AG04450 (cell line): ENCODE measurements at places on chromosomes 1 and 21.

DNA sequence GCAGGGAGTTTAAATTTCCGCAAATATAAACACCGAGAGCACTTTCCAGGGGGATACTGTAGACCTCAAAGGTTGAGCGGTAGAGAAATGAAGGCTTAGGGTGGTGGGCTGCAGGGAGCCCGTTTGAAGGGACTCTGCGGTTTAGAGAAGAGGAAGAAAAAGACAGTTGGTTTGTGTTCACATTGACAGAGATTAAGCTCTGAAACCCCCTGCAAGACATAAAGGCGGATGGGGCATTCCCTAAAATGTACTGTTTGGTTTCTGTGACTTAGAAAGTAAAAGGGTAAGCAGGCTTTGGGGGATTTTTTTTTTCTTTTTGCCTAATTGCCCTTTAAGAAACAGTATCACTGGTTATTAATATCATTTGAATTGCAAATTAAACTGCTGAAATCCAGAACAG is 1.3 kb downstream of the KAZN start:
- no peak for DNase-seq

DNA sequence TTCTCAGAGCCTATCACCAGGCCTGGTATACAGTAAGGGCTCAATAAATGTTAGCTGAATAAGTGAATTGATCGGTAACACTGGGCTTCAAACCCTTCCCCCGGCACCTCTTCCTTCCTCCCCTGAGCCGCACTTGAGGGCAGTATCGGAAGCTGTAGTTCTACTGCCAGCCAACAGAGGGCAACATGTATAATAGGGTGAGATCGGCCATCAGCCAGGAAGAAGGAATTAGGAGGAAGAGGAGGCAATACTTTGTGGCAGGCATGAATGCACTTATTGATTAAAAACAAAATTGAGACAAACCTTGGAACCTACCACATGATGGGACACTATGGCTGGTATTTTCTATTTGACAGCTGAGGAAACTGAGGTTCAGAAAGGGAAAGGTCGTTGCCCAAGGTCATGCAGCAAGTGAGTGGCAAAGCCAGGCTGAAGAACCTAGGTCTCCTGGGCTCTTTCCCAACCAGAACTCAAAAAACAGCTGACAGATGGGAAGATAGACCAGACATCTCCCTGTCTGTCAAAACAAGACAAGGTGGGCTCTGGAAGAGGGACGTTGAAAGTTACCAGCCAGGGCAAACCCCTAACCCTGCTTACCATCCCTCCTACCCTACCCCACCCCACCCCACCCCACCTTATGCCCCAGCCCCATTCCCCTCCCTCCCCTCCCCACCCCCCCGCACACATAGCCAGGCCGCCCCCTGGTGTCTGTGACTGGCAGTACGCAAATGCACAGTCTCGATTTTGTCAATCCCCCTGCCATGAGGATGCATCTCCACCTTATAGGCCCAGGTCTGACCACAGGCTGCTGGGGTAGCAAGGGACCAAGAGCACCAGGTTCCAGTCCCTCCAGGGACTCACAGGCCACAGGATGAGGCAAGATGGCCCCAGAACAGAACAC is 107.3 kb upstream of the RUNX3 start:
- no peak for DNase-seq

GRCh38 chr21:32545948-32546441 is 39.3 kb downstream of the TCP10L start:
- no peak for DNase-seq

GRCh38 chr1:26949266-26949925 is 10.9 kb downstream of the KDF1 start:
- no peak for DNase-seq

DNA sequence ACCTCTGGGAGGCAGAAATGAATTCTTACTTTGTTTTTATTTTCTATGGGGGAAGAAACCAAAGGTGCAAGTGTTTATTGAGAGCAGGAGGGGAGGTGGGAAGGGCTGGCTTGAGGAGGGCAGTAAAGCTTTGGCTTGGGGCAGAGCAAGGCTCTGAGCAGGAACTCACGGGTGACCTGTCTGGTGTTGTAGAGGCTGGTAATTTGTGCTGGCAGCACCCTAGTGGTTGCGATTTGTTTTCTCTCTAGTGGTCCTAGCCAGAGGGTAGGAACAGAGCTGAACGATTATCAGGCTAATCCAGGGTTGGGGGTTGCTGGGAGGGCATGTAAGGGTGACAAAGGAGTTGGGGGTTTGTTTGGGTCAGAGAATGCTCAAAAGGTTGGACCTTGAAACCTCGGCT is 16.6 kb downstream of the TMCC2 start:
- DNase-seq, result no peak

DNA sequence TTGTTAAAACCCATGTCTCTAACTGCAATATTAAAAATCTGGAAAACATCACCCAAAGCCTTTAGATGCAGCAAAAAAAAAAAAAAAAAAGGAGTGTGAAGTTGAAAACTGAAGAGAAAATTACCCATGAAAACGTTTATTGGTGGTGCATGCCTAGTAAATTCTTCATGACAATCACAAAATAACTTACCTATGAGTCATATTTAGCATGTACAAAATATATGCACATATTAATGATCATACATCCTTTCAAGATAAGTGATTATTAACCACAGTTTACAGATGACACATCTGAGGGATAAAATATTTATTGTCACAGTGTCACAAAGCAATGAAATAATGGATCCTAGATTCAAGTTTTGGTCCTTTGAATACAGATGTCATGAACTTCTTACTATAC is 505.2 kb upstream of the NR5A2 start:
- no peak for DNase-seq

GRCh38 chr21:15486460-15487195 is 243.2 kb upstream of the USP25 start:
- DNase-seq, result no peak

DNA sequence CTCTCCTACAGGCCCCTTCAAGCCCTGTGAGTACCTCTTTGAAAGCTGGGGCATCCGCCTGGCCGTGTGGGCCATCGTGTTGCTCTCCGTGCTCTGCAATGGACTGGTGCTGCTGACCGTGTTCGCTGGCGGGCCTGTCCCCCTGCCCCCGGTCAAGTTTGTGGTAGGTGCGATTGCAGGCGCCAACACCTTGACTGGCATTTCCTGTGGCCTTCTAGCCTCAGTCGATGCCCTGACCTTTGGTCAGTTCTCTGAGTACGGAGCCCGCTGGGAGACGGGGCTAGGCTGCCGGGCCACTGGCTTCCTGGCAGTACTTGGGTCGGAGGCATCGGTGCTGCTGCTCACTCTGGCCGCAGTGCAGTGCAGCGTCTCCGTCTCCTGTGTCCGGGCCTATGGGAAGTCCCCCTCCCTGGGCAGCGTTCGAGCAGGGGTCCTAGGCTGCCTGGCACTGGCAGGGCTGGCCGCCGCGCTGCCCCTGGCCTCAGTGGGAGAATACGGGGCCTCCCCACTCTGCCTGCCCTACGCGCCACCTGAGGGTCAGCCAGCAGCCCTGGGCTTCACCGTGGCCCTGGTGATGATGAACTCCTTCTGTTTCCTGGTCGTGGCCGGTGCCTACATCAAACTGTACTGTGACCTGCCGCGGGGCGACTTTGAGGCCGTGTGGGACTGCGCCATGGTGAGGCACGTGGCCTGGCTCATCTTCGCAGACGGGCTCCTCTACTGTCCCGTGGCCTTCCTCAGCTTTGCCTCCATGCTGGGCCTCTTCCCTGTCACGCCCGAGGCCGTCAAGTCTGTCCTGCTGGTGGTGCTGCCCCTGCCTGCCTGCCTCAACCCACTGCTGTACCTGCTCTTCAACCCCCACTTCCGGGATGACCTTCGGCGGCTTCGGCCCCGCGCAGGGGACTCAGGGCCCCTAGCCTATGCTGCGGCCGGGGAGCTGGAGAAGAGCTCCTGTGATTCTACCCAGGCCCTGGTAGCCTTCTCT is 23.5 kb downstream of the UBE2T start:
- DNase-seq, result no peak

DNA sequence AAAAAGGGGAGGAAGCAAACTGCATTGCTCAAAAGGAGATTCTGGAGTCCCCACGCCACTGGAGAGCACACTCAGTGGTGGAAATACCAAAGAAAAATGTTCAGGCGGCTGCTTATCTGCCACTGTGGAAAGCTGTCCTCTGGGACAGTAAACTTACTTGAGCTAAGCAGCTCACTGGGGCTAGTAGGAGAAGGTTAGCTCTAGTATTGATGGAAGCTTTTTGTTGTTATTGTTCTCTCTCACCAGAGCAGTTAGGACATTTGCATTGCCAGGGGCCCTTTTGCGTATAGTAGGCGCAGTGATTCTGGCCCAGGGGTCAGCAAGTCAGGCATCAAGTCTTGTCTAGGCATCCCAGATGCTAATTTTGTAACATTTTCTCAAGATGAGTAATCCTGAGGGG is 15.6 kb downstream of the BACE2 start:
- DNase-seq, result no peak

- no peak for DNase-seq
These were observed 31.0 kb upstream of the VWA5B1 start for GRCh38 chr1:20259646-20260045.

GRCh38 chr1:46537651-46538050 is 13.8 kb downstream of the KNCN start:
- DNase-seq, result no peak

- DNase-seq, result no peak
These were observed 10.4 kb upstream of the ACOT11 start for GRCh38 chr1:54537611-54538010.

DNA sequence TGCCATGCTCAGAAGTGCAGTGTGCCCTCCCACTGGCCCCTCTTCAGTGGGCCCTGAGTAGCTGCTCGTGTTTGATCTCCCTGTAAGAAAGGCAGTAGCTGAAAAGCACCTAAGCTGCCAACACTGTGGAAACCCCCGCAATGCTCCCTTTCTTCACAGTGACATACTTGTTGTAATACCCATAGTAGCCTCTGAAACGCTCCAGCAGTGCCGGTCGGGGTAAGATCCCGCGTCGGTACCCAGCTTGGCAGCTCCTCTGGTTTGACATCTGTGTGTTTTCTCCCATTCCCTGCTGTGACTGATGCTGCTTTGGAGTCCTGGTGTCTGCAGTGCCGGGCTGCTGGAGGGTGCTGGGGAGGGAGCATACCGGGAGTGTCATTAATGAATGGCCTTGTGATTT is 3.6 kb downstream of the CHAF1B start:
- no peak for DNase-seq

GRCh38 chr1:25944986-25945385 is 38.8 kb upstream of the STMN1 start:
- DNase-seq, result no peak

DNA sequence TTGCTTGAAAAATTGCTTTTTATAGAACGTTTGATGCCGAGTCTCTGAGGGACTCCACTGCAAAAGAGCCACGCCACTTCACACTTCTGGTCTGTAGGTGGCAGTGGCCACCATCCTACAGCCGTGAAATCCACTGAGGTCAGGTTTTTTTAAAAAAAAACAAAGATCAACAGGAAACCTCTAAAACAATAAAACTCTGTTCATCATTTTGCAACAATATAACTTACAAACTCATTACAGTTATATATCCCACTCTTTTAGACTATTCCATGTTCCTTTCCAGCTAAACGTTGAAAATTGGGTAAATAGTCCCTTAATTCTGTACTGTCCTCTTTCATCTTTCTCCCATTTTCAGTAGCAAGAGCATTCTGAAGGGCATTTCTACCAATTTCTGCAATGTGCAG is 64.6 kb upstream of the FMN2 start:
- no peak for DNase-seq

GRCh38 chr21:38761531-38761930 is 44.2 kb upstream of the ETS2 start:
- DNase-seq, result no peak

- no peak for DNase-seq
These were observed 24.0 kb downstream of the TCEA3 start for GRCh38 chr1:23400324-23401114.

DNA sequence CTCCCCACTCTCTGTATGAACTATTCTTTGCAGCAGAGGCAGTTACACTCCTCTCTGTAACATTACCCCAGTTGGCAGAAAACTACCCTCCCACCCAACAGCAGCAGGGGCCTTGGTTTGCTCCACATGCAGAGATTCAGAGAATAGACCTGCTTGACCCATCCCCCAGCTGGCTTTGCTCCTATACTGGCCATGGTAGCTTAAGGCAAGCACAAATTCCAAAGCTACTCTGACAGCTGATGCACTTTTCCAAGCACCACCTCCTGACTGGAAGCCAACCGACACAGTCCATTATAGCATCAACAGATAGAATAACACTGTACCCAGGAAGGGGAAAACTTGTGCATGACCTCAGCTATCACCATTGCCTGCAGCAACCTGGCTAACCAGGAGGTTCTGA is 846.5 kb upstream of the NCAM2 start:
- no peak for DNase-seq

DNA sequence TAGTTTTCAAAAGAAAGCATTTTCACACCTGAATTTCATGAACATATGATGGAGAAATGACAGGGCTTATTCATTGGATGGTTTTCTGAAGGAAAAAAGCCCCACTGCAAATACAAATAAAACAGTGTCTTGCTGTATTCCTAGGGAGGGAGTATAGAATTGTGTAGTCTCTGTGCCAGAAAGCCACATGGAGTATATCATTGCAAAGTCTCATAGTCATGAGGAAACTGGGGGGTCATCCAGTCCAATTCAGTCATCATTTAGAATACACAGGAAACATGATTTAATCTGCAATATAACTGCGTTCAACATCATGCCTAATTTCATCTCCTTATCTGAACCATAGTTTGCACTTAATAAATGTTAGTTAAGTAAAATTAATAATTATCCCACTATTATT is 222.3 kb downstream of the NTNG1 start:
- no peak for DNase-seq

DNA sequence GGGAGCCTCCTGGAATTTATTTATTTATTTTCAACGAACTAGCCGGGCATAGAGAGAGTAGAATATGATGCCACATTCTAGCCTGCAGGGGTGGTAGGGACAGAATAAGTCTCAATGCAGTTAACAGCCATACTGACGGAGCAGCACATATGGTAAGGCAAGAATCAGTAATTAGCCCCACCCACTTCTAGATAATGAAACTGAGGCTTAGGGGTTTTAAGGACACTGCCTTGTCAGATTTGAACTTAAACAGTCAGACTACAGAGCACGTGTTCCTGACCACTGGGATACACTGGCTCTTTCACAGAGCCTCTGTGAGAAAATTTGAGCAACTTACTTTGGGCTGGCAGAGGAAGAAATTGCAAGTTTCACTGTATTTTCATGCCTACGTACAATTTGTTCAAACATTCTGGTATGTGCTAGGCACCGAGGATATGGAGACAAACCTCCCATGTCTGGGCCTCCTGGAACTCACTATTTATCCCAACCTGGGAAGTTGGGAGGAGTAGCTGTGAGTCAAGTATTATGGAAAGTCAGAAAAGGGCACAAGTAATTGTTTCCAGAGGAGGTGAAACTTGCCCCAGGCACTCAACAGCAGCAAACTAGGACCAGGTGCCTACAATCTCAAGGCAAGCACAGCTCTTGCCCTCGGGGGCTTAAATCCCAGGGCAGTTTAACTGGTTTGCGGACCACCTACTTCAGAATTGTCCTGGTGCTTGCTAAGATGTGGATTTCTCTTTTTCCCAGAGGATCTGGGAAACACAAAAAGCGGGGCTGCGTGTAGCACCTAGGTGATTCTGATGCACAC is 1.6 kb upstream of the CLIC4 start:
- no peak for DNase-seq

GRCh38 chr1:243288062-243288461 is 32.2 kb downstream of the SDCCAG8 start:
- no peak for DNase-seq
